ENCODE measurements at places on chromosomes 16 and 17. TPM values are rescaled to one million over a fixed set of nuclear protein-coding genes. Genes with fewer than 3 reads are reported as not detected.

GRCh38 chr17:8004899-8005298 lies 2.5 kb downstream of the GUCY2D start:
- H3K36me3 ChIP-seq = no peaks in the 10 kb centered on the region
- no peak overlapping the region for H3K27ac ChIP-seq
- H3K4me3 ChIP-seq = no peak overlapping the region
- no peak for DNase-seq
- peaks cover 3% of the 10 kb centered on the region for H3K27me3 ChIP-seq

DNA sequence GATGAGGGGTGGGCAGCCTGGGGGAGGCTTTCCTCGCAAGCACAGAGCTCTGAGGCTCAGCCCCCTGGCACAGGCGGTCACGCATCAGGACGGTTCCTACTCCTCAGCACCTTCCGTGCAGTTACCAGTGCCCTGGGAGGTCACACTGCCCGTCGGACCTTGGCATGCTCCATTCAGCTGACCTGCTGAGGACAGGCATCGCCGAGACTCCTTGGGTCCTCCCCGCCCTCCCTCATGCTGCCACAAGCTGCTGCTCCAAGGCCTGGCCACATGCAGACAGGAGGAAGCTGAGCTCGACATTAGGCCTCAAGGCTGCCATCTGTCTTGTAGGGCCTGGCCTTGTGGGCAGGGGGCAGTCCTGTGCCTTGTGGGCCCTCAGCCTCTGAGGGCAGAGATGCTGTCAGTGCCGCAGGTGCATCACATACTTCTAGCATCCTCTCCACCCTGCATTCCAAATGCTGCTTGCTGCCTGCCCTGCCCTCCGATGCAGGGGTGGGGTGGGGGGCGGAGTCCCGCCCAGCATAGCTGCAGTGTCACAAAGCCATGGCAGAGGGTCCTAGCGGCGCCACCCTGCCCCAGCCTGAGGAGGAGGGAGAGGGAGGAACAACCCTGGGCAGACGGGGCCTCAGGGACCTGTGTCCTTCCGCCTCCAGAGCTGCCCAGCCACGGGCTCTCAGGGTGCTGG lies 9.3 kb downstream of the C16orf90 start:
- no peak overlapping the region for H3K27ac ChIP-seq
- H3K36me3 ChIP-seq = peaks cover 42% of the 10 kb centered on the region
- H3K4me1 ChIP-seq = no peaks in the 10 kb centered on the region
- no peak overlapping the region for H3K4me3 ChIP-seq

- no peak overlapping the region for H3K27ac ChIP-seq
- no peak overlapping the region for H3K4me3 ChIP-seq
- H3K27me3 ChIP-seq = peaks cover 26% of the 10 kb centered on the region
- H3K36me3 ChIP-seq = no peaks in the 10 kb centered on the region
Measured at GRCh38 chr16:66976746-66977145, 11.6 kb upstream of the CES4A start.

- no peaks in the 10 kb centered on the region for H3K36me3 ChIP-seq
- H3K27me3 ChIP-seq = no peaks in the 10 kb centered on the region
- H3K27ac ChIP-seq = no peak overlapping the region
- no peak overlapping the region for H3K4me3 ChIP-seq
Measured at GRCh38 chr16:64162613-64163375, 959.1 kb downstream of the CDH11 start.

GRCh38 chr17:74165797-74166365 lies 37.6 kb upstream of the RPL38 start:
- H3K4me3 ChIP-seq = no peak overlapping the region
- no peaks in the 10 kb centered on the region for H3K36me3 ChIP-seq
- DNase-seq = no peak
- no peaks in the 10 kb centered on the region for H3K4me1 ChIP-seq

DNA sequence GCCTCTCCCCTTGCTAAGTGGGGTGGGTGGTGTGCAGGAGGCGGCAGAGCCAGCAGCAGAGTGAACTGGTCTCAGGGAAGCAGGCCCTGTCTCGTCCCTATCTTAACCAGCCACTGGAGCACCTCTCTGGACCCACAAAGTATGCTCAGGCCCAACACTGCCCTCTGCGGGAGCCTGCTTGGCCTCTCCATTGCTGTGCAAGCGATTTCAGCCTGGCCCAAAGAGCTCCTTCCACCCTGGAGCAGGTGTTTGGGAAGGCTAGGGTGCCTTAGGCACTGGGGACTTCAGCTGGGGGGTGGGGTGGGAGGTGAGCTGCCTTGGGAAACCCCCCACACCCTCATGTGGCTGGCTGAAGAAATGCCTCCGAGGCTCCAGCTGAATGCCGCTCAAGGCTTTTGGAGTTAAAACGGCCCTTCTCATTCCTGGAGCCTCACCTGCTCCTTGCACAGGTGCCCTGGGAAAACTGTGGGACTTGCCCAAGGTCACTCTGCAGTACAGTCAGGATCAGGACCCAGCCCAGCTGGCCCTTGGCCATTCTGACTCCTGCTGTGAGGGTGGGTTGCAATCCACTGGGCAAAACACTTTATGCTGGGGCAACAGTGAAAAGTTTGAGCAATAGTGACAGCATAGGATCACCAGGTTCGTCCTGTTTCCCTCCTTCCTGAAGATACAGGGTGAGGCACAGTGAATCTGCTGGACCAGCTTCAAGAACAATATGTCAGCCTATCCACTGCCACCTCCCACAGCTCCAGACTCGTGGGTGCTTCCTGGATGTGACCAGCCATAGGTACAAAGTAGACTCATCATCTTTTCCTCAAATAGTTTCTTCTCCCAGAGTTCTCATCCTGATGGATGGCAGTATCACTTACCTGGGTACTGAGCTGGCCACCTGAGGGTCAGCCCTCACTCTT lies 5.9 kb upstream of the UBE2O start:
- no peak overlapping the region for H3K27ac ChIP-seq
- DNase-seq = no peak
- no peaks in the 10 kb centered on the region for H3K4me1 ChIP-seq
- H3K36me3 ChIP-seq = no peaks in the 10 kb centered on the region
- H3K4me3 ChIP-seq = no peak overlapping the region
- no peaks in the 10 kb centered on the region for H3K27me3 ChIP-seq

DNA sequence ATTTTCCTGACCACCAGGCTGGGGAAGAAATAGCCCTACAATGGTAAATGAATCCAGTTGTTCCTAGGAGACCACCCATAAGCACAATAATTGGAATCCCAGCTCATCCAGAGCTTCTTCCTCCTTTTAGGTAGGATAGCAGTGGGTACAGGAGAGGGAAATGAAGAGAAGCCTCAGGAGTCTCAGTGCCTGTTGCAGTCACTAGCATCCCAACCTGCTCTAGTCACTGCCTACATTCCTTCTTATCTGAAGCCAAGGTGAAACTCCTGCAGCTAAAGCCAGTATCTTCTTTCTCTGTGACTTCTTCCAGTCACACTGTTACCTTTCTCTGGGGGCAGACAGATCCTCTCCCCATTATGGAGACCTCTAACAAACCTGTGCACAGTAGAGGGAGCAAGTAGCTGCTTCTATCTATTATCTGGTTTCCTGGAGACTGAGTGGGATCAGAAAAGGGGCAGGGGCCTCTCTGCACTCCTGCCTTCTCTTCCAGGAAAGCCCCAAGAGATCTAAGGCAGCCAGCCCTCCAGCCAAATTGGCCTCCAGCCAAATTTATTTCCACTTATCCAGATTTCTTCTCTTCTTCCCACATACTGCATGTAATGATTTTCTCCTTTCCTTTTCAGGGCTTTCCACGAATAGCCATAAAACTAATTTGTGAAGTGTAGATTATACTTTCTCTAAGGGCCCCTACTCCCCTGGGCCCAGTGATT lies 85.5 kb downstream of the SSH2 start:
- no peak overlapping the region for H3K27ac ChIP-seq
- no peaks in the 10 kb centered on the region for H3K27me3 ChIP-seq
- no peak for DNase-seq
- H3K4me3 ChIP-seq = no peak overlapping the region
- H3K4me1 ChIP-seq = no peaks in the 10 kb centered on the region

DNA sequence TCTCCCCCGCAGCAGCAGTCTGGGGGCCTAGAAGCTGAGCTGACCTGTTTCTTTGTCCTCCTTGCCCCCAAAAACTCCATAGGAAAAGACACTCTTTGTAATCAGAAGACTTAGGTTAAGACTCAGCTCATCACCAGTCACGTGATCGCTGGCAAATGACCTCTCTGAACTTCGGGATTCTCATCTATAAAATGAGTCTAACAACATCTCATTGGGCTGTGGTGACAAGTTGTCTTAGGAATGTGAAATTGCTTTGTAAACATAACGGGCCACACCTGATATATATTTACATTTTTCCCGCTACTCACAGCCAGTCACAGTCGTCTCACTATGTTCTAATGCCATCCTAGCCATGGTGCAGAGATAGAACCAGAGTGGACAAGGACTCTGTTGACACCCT lies 86.0 kb upstream of the LHX1 start:
- peaks cover 21% of the 10 kb centered on the region for H3K27me3 ChIP-seq
- no peak overlapping the region for H3K4me3 ChIP-seq
- H3K27ac ChIP-seq = no peak overlapping the region
- H3K36me3 ChIP-seq = no peaks in the 10 kb centered on the region

- no peak overlapping the region for H3K27ac ChIP-seq
- DNase-seq = no peak
- H3K4me3 ChIP-seq = no peak overlapping the region
Measured at GRCh38 chr17:34366010-34366409, 3.0 kb upstream of the CCL1 start.

DNA sequence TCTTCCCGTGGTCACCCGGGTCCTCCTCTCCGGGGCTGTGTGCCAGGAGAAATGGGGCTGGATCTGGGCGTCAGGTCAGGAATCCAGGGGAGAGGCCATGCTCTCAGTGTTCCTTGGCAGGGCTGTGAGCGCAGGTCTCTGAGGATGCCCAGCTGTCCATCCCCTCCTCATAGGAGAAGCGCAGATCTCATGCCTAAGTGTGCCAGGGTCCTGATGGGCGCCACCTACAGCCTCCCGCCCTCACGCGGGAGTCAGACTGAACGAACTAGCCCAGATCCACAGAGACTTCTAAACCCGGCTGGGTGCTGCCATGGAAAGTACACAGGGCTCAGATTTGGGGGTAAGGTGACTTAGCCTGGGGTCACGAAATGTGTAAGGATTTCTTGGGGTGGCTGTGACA lies 24.3 kb downstream of the MGRN1 start:
- DNase-seq = no peak
- H3K4me3 ChIP-seq = no peak overlapping the region
- peaks cover 13% of the 10 kb centered on the region for H3K4me1 ChIP-seq
- no peak overlapping the region for H3K27ac ChIP-seq

DNA sequence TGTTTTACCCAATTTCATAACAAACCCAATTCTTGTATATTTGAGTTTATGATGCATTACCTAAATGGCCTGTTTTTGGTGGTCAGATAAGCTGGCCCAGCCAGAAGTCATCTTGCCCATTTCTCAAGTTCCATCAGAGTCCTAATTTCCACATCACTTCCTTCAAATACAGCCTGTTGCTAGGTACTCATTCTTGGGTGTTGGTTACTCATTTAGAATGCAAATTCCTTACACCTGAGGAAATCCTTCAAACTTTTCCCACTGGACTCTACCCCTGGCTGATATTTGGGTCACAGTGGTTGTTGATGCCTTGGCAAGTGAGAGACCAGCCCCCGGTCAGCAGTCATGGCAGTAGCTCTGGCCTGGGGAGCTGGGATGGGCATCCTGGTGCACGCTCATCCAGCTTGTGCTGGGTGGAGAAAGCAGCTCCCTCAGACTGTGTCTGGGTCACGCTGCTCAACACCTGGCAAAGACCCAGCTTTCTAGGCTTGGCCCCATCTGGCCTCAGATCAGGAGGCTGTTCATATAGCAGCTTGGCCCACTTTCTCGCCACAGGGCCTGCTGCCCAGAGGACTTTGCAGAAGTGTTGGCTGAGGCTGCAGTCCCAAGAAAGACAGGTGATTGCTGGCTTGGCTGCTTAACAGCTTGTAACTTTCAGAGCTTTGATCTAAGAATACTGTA lies 25.8 kb downstream of the WSB1 start:
- H3K27ac ChIP-seq = no peak overlapping the region
- H3K4me3 ChIP-seq = no peak overlapping the region
- H3K36me3 ChIP-seq = peaks cover 22% of the 10 kb centered on the region
- no peak for DNase-seq
- H3K4me1 ChIP-seq = no peaks in the 10 kb centered on the region

CHST4 gene
- not detected for total RNA-seq

ERN1 gene
- 82.1 TPM for total RNA-seq

Measured in T-cell (primary cell).